Head of caudate nucleus (tissue), 42 donors: ENCODE measurements at places on chromosomes 11 and 22.

DNA sequence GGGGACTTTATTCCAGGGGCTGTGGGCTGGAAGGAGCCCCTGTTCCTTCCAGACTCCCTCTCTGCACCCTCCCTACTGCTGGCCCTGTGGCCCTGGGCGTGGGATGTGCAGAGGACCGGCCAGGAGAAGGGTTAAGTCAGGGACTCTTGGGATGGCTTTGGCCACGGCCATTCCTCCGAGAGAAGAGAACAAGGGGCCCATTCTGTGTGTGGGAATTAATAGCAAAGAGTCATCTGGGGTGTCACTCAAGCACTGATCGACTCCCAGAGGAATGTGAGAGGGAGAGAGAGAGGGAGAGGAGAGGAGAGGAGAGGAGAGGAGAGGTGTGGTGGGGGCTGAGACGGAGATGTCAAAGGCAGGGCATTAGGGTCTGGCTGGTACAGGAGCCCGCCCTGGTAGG is 14.2 kb upstream of the SOX10 start:
- peak; percentile 64 for DNase-seq

GRCh38 chr11:28878025-28878424 is 769.8 kb downstream of the METTL15 start:
- DNase-seq: no peak

DNA sequence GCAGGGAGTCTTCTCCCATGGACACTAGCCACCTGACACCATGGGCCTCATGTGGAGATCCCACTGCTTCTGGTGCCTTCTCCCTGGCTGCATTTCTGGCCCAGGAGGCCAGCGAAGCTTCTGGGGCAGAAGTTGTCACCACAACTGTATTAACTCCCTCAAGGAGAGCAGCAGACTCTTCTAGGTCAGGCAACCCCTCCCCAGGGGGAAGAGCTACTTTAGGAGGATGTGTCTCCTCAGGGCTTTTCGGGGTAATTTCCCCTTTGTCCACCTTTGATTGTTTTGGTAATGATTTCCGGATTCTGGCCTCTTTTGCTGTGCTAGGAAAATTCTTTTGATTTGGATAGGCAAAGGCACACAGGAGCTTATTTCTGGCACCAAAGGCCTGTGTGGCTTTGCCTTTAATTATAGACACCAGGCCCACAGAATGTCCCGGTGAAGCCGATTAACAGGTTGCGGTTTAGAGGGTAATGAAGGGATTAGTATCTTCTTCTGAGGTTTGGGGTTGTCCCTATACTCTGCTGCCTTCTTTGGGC is 8.9 kb upstream of the UCP2 start:
- no peak for DNase-seq

DNA sequence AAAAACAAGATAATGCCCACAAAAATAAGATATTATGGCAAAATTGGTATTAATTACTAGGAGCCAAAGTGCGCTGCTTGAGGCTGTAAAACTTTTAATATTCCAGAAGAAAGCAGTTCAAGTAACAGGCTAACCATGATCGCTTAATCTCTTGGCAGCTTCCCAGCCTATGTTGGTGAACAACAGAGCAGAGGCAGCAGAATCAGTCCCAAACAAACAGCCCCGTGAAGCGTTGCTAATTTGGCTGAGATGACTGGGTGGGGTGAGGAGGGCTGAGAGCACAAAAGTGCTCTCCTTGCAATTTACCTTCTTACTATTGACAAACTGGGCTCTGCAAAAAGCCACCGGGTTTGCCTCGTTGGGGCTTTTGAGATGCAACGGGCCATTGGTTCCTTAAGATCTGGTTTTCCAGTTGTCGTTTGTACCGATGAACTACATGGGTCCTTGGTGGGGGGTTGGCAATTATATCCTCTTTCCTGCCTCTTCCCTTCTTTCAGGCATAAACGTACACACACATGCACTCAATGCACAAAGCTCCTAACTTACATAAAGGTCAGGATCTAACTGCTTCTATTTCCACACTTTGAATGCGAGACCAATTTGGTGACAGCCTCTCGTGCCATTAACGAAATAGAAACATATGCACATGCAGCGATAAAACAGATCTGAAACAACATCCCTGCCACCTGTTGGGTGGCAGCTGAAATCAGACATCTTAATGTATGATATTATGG is 407.6 kb upstream of the CADM1 start:
- DNase-seq: no peak

- DNase-seq: no peak
Measured at GRCh38 chr11:75759832-75760231, 8.7 kb upstream of the DGAT2 start.

GRCh38 chr11:57903441-57904123 is 120.1 kb upstream of the OR9Q1 start:
- no peak for DNase-seq

DNA sequence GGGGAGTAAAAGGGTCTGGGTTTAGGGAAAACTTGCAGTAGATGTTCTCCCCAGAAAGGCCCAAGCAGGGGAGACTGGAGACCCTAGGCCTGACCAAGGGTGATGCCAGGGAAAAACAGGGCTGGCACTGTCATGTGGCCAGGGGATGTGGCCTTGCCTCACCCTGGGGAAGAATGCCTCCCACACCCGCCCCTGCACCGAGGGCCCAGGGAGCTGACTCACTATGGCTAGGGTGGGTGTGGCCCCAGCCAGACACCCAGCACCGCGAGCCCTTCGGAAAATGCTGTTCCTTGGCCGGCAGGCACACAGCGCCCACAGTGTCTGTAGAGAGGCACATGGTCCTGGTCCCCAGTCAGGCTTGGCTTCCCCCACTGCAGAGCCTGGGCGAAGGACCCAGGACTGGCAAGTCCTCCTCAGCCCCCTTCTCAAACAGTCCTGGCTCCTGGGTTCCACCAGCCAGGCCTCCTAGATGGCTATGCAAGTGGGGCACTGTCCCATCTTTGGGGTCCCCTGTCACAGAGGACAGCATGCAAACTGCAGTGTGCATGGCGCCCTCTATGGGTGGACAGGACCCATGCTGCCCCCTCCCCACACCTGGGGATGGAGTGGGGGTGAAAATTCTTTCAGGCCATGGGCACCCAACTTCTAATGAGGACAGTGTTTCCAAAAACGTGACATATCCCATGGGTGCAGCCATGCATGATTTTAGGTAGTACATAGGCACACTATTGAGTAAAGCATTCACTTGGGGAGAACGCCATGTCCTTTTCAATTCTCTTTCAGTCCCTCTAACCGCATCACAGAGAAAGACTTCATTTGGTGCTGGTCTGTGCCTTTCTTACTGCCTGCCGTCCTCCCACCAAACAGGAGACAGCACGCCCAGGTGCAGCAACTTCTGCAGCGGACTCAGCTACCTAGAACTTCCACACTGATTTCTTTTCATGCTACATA is 15.2 kb downstream of the TMPRSS5 start:
- DNase-seq: no peak

DNA sequence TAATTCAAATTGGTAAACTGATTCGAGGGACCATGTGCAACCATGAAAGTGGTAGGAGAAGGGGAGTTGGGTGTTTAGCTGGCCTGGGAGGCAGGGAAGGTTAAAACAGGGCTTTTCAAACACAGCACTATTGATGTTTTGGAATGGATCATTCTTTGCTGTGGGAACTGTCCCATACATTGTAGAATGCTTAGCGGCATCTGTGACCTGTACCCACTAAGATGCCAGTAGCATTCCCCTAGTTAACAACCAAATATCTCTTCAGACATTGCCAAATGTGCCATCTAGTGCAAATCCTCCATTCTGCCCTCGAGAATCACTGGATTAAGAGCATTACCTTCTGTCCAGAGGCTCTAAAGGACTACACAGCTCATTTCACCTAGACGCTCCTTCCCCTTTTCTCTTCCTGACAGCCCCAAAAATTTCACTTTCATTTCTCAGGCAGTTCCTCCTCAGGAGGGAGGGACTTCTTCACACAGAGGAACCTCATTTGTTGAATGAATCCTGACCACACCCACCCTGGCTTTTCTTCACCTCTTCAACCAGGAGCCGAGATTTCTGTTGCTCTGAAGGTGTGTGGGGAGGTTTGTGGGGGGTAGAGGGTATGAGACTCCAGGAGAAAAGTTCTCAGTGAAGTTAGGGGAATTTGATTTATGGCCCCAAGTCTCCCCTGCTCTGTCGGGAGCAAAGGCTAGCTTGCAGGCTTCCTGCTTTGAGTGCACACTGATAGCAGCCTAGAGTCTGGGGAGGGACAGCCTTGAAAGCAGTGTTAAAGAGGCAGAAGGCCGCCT is at the start of gene TRIM34:
TSS of gene TRIM34 (plus strand) at position 513 of the 791 bp plus-strand sequence. CDS start 7,331 bp downstream, outside the sequence.
- DNase-seq: peak; percentile 14

- DNase-seq: no peak
Measured at GRCh38 chr11:12871241-12871640, 137.9 kb upstream of the RASSF10 start.

GRCh38 chr11:32870676-32871075 is 21.9 kb upstream of the QSER1 start:
- DNase-seq: no peak

- DNase-seq: no peak
Measured at GRCh38 chr11:25319127-25319526, 822.3 kb downstream of the LUZP2 start.

DNA sequence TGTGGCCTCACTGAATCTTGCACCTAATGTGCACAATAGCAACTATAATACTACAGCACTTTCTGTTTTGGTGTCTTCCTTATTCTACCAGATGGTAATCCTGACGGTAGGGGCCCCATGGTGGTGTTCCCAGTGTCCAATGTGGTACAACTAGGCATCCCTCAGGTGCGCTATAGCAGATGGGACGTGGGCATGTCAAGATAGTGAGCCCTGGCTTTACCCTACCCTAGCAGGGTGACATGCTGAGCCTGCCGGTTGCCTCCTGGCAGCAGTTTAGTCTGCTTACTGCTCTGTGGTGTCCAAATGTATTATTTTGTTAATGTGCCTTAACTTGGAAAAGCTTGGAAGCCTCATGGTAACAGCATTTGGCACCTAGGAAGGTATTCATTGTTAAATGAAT is 19.2 kb downstream of the ACO2 start:
- no peak for DNase-seq

GRCh38 chr11:1497600-1497999 is 11.0 kb upstream of the MOB2 start:
- DNase-seq: no peak
